ENCODE measurements at places on chromosomes 2 and 18.

GRCh38 chr2:2326068-2327040 is 4.7 kb downstream of the MYT1L start:
- no peak for DNase-seq

DNA sequence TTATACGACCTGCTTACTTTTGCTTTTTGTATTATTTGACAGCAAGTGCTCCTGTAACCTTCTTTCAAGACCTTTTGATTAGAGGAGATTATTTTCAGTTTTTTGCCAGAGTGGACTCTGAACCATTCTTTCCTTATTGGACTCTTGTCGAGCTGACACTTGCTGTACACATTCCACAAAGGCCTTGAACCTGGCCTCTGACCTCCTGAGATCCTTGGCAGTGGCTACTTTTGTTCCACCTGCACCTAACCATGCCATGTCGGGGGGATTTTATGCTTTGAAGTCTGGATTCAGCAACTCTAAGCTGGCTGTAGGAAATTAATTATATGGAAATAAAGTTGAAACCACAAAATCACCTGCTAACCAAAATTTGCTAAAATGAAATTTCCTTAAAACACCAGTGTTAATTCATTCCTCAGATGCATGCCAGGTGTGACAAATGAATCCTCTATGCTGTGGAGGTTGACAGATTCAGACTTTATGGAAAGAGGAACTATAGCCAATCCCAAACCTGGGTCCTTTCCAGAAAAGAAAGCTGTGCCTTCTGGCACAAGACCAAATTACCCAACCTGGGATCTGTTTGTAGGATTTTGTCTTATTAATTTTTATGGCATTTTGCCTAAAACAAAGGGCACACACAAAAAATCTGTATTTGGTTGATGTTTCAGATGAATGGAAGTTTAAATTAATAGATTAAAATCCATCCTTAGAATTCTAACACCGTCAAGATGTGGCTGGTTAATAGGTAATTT is 110.4 kb downstream of the CDC42EP3 start:
- no peak for DNase-seq

DNA sequence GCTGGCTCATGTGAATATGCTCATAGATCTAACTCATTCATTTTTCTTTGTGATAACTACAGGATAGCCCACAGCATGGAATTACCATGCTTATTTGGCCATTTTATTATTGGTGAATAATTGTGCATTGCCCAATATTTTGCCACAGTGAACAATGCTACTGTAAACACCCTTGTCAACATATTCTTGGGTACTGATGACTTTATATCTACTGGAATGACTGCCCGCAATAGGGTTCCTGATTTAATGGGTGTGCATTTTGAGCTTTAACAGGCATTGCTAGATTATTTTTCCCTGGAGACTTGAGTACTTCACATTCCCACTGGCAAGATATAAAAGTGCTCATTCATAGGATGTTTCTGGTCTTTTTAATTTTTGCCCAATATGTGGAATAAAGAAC is 42.7 kb upstream of the EVA1A start:
- DNase-seq = no peak

DNA sequence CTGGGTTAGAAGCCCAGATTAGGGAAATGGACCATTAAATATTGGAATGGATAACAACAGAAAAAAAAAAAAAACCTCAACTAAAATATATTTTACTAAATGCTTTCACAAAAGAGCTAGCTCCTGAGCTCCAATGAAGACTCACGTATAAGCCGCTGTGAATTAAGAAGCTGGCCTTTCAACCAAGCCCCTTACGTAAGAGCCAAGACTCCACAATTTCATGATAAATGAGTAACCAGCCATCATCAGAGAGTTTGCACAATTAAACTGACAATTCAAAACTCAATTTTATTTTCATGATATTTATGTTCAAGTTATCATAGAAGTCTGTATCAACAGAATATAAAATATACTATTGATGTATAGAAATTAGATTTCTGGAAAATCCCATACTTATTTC is 70.7 kb upstream of the HNRNPA3 start:
- DNase-seq = no peak

DNA sequence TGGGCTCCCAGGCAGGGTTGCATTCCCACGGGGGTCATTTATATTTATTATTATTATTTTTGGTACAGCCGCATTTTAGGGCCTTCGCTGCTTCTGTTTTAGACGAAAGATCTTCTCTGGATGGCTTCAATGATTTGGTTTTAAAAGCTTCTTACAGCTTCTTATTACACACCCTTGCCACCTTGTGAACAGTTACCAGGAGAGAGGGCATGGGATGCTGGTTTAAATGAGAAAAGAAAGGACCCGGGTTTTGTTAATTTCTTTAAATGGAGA is 1.7 kb downstream of the SH3RF3 start:
- DNase-seq = no peak

DNA sequence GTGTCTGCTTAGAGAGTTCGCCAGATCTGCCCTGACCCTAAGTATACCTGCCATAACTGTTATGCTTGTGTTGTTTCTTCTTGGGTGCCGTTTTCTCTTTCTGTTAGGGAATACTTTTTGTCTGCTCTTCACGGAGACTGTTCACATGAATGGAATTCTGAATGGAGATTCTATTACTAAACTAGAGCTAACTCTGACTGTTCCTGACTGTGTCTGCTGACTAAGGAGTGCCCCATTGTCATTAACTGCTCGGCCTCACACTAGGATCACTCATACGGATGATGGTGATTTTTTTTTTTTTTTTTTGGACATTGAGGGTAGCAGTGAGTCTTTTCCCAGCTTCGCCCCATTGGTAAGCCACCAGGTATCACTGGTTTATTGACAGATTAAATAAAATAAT is 104.8 kb upstream of the SLC8A1 start:
- no peak for DNase-seq

DNA sequence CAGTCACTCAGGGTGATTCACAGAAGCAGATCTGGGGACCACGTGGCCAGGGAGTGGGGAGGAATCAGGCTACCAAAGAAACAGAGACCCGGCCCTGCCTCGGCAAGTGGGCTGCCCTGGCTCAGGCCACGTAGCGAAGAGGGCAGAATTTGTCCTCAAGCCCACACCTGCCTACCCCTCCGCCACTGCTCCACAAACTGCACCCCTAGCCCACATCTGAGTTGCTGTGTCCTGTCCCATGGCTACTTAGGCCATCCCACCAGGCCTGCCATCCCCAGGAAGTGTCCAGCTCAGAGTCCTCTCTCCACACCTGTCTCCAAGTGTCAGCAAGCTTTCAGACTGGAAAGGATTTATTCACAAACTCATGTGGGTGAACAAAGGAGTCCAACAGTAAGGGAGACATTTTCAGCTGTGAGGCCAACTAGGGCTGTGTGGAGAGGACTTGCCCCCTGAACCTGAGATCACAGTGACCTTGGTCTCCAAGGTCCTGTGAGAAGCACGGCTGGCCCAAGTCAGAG is 31.7 kb upstream of the ASPRV1 start:
- DNase-seq = no peak

- no peak for DNase-seq
These were observed 52.6 kb downstream of the CXCR4 start for GRCh38 chr2:136065384-136065783.

- no peak for DNase-seq
These were observed 2.9 kb downstream of the TEX261 start for GRCh38 chr2:70991742-70992141.

DNA sequence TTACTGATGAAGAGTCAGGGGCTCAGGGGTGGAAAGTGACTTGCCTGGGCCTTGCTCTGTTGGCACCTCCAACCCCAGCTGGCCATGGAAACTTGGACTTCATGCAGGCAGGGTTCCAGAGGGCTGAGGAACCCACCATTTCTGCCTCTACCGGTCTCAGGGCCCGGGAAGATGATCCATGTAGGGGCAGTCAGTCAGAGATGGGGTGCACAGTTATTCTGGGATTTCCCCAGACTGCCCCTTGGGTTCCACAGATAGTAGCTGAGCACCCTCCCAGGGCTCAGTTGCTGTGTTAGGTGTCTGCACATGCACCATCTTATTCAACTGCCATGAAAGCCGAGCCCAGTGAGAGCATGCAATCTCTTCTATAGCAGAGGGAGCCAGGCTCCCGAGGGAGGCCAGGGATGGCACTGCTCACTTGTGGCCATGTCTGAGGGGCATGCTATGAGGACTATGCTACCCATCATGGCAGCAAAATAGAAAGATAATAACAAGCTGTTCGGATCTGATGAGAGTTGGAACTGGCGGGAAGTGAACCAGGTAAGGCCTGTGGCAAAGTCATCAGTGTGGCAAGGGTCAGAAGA is 37.3 kb downstream of the RHOB start:
- no peak for DNase-seq

DNA sequence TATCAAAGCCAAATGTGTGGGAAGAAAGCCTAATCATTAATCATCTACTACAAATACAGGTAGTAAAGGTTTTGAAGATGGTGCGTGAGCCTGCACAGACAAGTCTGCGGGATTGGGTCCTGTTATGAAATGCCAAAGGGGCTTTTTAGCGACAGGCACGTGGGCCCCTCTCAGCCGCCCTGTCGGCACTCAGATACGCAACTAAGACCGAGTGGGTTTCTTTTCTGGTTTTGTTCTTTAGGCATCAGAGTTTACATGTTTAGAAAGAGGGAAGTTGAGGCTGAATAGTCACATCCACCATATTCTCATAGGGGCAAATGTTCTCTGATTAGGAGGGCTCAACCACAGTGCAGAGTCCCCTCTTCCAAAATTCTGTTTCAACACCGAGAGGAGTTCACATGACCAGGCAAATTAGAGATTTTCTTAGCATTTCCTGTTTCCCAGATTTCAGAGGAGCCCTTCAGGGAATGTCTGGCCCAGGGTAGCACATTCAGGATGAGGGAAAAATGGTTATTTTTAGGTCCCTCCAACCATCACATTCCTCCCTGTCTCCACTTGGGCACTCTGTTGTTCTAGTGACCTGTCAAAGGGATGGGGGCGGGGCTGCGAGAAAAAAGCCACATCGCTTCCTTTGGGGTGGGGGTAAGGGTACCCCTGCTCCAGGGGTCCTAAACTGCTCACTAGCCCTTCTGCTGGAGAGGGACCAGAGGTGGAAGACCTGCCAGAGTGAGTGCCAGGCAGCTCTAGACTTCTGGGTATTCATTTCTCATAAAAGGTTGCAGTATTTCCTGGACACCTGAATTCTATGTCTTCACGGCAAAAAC is 159.2 kb downstream of the BCL2 start:
- peak; percentile 53 for DNase-seq

- DNase-seq = no peak
These were observed 25.7 kb upstream of the PLA2R1 start for GRCh38 chr2:160087854-160088745.

- DNase-seq = no peak
These were observed 5.0 kb downstream of the RUFY4 start for GRCh38 chr2:218074031-218074430.

DNA sequence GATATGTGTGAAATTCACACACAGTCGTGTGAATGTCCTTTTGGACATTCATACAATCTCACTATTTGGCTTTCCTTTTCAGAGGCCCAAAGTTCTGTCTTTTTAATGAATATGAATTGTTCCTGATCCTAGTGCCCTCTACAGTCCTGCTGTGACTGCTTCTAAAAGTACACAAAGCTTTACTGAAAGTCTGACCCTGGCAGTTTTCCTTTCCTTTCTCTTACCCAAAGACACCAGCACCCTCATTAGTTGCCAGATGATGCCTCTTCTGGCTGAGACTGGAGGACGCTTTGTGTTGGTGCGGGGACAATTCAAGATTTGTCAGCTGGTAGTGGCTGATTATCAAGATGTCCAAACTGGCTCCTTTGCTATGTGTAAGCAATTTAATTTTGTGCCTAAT is 81.8 kb upstream of the CDCA7 start:
- DNase-seq = no peak

GRCh38 chr18:39058386-39059000 is 1492.9 kb upstream of the CELF4 start:
- no peak for DNase-seq

GRCh38 chr2:151482171-151482725 is 72.5 kb downstream of the RIF1 start:
- DNase-seq = peak; percentile 14

DNA sequence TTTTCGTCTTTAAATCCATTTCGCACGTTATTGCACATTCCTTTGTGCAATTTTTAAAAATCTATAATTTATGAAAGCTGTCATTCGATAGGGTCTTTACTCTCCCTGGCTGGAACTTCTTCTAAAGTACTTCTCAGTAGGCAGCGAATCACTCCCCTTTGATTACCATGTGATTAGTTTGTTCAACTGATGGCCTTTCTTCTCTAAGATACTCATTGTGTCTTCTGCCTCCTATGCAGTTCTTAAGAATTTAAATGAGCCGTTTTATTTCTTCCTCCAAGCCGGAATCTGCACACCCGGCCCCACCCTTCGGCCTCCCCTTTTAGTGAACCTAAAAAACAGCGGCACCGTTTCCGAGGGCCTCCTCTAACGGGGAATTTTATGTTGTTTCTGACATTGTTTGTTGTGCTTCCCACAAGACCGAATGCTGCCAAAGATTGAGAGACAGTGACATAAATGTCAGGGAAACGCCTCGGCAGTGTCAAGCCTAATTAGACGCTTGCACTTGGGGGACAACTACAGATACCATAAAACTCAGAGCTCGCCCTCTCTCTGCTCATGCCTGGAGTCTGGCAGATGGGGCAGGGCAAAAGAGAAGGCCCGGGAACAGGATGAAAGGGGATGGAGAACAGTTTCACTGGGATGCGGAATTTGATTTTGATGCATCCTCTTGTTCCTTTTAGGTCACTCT is 255.3 kb downstream of the BCL11A start:
- DNase-seq = no peak

DNA sequence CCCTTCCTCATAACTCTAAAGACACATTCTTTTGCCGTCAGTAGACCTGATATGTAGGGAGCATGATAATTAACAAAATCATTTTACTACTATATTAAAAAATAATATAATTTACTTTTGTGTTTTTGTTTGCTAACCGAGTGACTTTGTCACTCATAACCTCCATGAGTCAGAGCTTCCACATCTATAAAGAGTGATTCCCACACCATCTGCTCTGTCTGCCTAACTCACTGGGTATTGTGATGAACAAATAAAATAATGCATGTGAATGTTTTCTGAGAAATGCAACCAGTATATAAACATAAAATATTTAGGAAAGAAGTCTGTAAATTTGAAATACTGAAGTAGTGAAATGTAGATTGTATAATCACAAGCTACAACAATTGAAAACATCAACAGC is 123.4 kb upstream of the DSEL start:
- DNase-seq = no peak

GRCh38 chr2:230921806-230922595 is 3.0 kb downstream of the GPR55 start:
- DNase-seq = no peak

Data from stimulated activated naive CD4-positive, alpha-beta T cell treated with Interleukin-2 at 50 U/mL for 16 hours (primary cell).